ENCODE measurements at places on chromosomes 16 and 17.

DNA sequence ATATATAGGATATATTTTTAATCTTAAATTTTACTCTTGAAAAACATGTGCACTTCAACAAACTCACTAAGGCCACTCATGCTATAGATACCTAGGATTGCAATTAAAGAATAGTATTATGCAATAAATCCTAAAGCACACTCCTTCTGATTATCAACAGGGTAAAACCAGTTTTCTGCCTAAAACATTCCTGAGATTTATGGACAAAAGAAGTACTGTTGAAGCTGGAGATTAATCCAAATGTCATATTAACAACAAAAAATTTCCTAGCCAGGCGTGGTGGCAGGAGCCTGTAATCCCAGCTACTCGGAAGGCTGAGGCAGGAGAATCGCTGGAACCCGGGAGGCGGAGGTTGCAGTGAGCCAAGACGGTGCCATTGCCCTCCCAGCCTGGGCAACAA is 21.4 kb downstream of the CHCT1 start:
- no peak for DNase-seq

DNA sequence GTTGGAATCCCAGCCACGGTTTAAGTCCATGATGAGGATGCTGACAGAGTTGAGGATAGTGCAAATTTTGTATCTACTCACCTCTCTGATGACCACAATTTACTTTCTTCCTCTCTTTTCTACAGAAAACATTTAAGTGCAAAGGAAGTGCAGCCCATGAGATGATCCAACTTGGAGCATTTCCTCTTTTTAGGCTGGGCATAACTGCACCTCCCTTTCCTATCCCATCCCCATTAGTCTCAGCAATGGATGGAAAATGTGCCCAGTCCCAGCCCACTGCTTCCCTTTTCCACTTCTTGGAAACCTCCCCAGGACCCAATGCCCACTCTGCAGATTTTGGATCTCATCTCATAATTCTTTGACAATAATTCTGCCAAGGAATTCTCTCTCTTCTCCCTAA is 16.6 kb upstream of the CCL8 start:
- DNase-seq = no peak

- DNase-seq = no peak
These were observed 14.7 kb downstream of the ANKRD13B start for GRCh38 chr17:29607557-29608195.

DNA sequence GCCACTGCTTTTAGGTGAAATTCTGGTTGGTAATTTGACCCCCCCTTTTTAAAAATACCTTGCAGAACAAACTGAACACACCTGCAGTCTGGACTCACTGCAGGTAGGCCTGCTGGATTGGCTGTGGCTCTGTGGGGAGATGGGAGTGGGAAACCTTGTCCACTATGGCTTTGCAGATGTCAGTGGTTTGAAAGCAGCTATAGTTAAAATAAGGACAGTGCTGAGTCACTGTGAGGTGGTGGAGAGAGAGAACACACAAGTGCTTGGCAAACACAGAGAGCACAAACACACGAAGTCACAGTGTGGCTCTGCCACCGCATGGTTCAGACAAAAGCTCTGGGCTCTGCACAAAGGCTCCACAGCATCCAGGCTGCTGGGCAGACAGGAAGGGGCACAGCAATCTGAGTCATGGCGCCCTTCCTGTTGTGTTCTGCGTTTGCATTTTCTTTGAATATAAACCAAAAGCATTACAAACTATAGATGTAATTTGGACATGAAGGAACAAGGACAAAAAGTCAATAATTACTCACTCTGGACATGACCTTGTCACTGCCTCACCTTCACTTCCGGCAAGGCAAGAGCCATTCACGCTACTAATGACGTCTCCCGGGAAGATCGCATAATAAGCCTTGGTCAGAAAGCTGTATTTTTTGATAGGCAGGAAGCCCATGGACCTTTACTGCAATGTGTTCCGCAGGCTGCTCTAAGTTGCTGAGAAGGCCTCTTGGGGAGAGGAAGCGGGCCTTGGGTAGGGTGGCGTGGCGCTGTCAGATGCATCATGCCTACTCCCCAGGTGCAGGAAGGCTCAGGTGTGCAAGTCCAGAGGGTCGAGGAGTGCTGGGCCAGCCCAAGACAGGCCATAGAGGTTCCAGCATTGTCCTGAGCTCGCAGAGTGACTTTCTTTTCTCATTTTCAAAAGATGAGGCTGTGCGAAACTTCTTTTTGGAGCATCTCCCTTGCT is 60.1 kb upstream of the MED9 start:
- DNase-seq = no peak

All from Kasumi-1 (cell line).